ENCODE measurements at places on chromosomes 2 and 18.

DNA sequence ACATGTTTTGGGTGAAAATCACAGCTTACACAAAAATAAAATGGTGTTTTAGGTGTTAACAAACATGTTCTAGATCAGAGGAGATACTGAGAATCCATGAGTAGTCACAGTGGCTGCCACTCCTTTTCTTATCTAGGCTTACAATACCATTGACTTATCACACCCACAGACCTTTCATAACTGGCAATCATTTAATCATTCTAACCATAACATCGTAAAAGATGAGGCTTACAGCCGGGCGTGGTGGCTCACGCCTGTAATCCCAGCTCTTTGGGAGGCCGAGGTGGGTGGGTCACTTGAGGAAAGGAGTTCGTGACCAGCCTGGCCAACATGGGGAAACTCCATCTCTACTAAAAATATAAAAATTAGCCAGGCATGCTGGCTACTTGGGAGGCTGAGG is 18.8 kb upstream of the SERPINB5 start:
- DNase-seq = no peak

DNA sequence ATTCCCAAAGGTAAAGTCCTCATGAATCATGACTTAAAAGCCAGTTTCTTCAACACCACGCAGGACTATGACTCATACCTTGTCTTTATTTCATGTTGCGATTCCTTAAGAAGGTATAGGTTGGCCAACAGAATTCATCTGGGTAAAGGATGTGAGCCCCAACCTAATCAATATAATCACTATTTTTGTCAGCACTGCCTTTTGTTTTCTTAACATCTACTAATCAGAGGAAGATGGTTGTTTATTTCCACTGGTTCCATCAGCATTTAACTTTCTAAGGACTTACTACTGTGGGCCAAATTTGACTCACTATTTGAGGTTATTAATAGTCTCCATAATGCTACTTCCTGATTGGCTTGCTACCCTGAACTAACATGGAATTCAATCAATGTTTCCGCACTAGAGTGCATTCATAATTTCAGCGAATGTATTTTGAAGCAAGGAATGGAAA is 78.6 kb downstream of the SCG2 start:
- no peak for DNase-seq

DNA sequence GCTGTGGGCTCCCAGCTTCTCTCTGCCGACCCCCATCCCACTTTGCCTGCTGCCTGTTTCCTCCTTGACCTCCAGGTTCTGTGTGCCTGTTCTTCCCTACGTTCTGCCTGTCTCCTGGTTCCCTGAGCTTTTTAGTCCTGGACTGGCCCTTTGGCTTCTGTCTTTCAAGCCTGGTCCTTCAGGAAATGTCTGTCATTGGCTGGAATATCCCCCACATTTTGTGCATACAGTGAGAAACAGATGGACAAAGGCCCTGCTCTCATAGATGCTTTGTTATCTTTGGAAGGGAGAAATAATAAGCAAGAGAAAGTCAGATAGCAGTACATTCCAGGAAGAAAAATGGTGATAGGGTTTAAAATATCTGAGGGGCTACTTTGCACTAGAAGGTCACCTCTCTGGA is 5.7 kb downstream of the MGAT5 start:
- DNase-seq = no peak

DNA sequence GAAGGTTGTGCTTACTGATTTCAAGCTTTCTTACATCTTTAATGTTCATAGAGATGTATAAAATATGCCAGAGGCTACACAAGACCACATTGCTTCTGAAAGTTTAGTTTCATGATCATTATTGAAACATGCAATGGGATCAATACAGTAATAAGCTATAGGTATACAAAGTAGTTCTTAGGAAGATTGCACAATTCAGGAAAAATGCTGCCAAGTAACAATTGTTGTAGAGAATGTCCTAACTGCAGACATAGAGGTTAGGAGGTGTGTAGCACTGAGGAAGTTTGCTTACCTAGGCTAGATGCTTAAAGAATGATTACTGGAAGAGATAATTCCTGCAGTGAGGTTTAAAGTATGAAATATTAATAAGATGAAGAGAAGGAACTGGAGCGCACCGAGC is 259.5 kb upstream of the CYRIA start:
- DNase-seq = no peak

GRCh38 chr2:47774567-47774966 is 8.4 kb upstream of the MSH6 start:
- no peak for DNase-seq

DNA sequence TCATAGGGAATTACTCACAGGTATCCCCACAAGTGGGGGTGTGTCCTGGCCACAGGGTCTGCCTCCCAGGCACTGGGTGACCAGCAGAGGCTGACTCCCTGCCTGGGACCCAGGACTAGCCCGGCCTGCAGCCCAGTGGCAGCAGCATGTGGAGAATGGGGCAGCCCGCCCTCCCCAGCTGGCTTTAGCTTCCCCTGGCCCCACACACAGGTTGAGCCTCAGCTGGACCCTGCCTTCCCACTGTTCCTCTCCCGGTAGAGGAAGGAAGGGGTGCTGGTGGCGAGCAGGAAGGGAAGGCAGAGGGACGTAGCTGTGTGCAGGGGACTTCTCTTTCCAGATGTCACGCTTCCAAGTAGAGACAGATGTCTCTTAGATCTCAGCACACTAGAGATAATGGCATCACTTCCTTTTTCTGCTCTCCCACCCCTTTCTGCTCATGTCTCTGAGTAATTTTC is 51.4 kb downstream of the EMILIN2 start:
- DNase-seq = peak; percentile 79

- peak; percentile 37 for DNase-seq
Observed at GRCh38 chr2:174595116-174595809, 2.3 kb downstream of the WIPF1 start.

GRCh38 chr2:174585657-174586252 is 11.8 kb downstream of the WIPF1 start:
- no peak for DNase-seq

DNA sequence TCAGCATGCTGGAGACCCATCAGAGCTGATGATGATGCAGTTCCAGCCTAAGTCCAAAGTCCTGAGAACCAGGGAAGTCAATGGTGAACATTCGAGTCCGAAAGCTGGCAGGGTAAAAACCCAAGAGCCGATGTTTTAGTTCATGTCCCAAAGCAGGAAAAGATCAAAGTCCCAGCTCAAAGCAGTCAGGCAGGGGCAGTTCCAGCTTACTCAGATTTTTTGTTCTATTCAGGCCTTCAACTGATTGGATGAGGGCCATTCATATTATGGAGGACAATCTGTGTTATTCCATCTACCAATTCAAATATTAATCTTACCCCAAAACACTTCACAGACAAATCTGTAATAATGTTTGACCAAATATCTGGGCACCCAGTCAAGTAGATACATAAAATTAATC is 38.3 kb downstream of the DSEL start:
- DNase-seq = no peak

GRCh38 chr2:84223191-84223590 is 235.9 kb downstream of the SUCLG1 start:
- no peak for DNase-seq

- DNase-seq = no peak
Observed at GRCh38 chr2:1514391-1515072, 101.3 kb downstream of the TPO start.
